ENCODE measurements at places on chromosomes 4 and X.

DNA sequence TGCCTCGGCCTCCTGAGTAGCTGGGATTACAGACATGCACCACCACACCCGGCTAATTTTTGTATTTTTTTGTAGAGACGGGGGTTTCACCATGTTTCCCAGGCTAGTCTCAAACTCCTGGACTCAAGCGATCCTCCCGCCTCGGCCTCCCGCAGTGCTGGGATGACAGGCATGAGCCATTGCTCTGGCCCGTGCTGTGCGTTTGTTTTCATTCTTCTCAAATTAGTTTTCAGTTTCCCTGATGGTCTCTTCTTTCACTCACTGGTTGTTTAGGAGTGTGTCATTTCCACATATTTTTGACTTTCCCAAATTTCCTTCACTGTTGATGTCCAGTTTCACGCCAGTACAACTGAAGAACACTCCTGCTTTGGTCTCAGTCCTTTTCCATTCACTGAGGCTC is 31.8 kb downstream of the SH3TC1 start:
- no peak for DNase-seq

GRCh38 chrX:154140742-154141141 is 3.3 kb upstream of the OPN1LW start:
- no peak for DNase-seq

- DNase-seq: no peak
These were observed 55.9 kb downstream of the HTRA3 start for GRCh38 chr4:8325291-8325973.

DNA sequence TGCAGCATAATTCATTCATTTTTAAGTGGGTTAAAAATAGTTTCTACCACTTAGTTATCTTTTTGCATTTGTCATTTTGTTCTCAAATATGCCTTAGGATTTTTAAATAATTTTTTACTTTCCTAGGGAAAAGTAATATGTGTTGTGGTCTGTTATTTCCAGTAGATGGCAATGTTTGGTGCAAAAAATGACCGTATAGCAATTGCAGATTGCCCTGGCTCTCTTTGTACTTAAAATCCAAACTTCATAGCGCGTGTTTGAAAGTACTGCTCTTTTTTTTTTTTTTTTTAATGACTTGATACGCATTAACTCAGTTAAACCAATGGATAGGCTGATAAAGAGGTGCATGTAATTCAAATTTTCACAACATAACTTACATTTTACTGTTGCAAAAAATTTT is 74.4 kb upstream of the RBMX start:
- DNase-seq: no peak

GRCh38 chrX:112636951-112637581 is 42.7 kb downstream of the LHFPL1 start:
- no peak for DNase-seq
